NCI-H187 treated with DMSO at 0.1 percent for 48 hours (cell line): ENCODE measurements at places on chromosomes 12 and 14.

DNA sequence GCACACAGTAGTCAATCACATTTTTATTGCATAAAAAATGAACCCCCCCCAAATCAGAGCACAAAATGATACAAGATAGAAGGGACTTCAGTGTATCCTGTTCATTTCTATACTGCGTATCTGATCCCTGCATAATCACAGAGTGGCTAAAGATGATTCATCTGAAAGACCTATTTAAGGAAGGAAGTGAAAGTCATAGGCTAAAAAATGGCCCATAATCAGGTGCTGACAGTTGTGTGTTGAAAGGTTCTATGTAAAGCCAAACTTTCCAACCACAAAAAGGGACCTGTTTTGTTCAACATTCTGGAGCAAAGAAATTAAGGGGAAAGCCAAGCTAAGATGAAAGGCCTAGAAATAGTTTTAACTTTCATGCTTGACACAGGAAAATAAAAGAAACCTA, 147.8 kb upstream of the ATP2B1 start:
- no peak for DNase-seq

- DNase-seq: no peak
These were observed 7.1 kb upstream of the MYH6 start for GRCh38 chr14:23414906-23415820.

DNA sequence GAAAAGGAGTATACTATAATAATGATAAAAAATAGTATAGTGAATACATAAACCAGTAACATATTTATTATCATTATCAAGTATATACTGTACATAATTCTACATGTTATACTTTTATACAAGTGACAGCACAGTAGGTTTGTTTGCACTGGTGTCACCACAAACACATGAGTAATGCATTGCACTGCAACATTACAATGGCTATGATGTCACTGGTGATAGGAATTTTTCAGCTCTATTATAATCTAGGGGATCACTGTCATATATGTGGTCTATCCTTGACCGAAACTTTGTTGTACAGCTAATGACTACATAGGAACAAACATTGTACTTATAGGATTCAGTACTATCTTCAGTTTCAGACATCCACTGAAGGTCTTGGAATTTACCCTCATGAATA, 165.8 kb upstream of the SYT1 start:
- DNase-seq: no peak

- no peak for DNase-seq
These were observed 58.1 kb upstream of the SRSF5 start for GRCh38 chr14:69708586-69709560.

DNA sequence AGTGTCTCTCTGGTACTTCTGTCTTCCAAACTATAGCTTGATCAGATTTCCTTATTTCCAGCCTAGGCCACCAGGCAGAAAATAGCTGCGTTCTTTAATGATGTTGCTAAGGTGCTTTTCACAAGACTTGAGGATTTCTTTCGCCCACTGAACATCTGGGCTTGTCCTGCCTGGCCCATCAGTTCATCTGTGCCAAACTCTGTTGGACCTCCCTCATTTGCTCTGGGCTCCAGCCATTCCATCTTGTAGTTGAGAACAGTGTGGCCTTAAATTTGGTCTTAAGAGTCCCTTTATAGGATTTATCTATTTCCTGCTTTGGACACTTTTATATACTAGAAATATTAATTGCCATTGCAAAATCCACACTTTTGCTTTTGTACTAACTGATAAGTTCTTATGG, 109.6 kb downstream of the TTLL5 start:
- no peak for DNase-seq

- DNase-seq: no peak
These were observed 182.9 kb upstream of the SLC38A2 start for GRCh38 chr12:46555406-46555852.

- DNase-seq: no peak
These were observed 122.6 kb downstream of the RAD51B start for GRCh38 chr14:67942080-67942710.

- DNase-seq: no peak
These were observed 133.9 kb upstream of the EVL start for GRCh38 chr14:99931308-99931707.

DNA sequence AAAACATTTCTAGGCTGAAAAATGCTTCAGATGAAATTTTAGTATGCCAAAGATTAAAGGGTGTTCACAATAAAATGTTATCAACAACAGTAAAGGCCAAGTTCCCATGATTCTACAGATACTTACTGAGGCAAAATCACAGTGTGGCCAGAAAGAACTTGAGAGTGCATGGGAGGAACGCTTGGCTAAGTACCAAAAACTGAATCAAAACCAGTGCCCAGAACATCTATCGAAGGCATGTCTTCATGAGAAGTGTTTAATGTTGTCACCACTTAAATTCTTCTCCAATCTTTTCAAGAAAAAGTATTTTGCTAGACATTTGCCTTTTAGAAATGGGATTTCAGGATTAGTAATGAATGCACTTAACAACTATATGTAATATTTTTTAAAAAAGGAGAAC, 41.5 kb downstream of the KIF21A start:
- DNase-seq: no peak

DNA sequence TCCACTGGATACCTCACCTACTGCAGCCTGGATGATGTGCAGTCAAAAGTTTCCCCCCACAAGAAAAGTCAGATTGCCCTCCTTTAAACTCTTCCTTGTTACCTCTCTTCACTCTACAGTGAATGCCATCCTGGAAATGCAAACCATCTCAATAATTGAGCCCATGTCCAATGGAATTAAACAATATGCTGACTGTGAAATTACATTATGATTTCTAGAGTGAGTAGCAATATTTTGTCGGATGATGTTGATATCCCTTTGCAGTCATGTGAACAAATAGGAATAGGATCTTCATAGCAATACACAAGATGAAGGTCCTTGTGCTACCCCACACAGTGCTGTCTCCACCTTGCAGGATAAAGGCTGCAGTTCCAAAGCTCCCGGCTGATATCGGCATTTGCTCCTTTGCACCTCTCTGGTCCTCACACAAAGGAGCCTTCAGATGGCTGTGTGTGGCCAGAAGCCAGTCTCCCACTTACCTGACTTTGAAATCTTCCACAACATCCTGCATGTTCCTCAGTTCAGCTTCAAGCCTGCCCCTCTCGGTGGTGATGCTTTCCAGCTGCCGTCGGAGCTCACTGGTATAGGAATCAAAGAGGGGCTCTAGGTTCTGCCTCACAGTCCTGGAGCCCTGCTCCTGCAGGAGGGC, 1.5 kb downstream of the KRT75 start:
- DNase-seq: no peak

- DNase-seq: no peak
These were observed 134.0 kb downstream of the DIO2 start for GRCh38 chr14:80077262-80077661.

GRCh38 chr12:51357374-51358047, 11.0 kb upstream of the CELA1 start:
- DNase-seq: no peak

- DNase-seq: no peak
These were observed 9.4 kb downstream of the COX16 start for GRCh38 chr14:70350078-70350477.
